Stimulated activated effector memory CD8-positive, alpha-beta T cell treated with anti-CD3 and anti-CD28 coated beads, Interleukin-12 subunit alpha, Interleukin-12 subunit beta, amount 100 ng/mL, for 72 hours (primary cell): ENCODE measurements at places on chromosomes 11 and 22.

- DNase-seq: no peak
These were observed 151.8 kb upstream of the TIMP3 start for GRCh38 chr22:32649515-32650200.

GRCh38 chr11:91840640-91841240, 383.9 kb upstream of the FAT3 start:
- no peak for DNase-seq

DNA sequence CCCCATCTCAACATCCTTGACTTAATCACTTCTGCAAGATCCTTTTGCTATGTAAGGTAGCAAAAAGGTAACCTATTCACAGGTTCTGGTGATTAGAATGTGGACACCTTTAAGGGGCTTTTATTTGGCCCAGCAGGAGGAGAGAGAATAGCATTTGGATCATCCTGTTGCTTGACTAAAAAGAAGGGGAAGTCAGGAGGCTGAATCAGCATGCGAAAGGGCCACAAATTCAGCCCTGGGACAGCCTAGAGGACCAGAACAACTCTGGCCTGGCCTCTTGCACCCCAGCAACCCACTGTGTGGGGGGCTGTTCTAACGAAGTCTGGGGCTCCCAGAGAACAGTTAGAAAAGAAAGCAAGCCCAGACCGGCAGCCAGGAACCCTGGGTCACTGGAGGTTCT, 3.2 kb upstream of the HMOX1 start:
- DNase-seq: no peak

- no peak for DNase-seq
These were observed 126.5 kb downstream of the LDLRAD3 start for GRCh38 chr11:36070213-36070953.

GRCh38 chr11:84853841-84854497, 773.2 kb downstream of the DLG2 start:
- DNase-seq: no peak

GRCh38 chr11:86047275-86047991, 21.5 kb downstream of the PICALM start:
- DNase-seq: peak; percentile 79

DNA sequence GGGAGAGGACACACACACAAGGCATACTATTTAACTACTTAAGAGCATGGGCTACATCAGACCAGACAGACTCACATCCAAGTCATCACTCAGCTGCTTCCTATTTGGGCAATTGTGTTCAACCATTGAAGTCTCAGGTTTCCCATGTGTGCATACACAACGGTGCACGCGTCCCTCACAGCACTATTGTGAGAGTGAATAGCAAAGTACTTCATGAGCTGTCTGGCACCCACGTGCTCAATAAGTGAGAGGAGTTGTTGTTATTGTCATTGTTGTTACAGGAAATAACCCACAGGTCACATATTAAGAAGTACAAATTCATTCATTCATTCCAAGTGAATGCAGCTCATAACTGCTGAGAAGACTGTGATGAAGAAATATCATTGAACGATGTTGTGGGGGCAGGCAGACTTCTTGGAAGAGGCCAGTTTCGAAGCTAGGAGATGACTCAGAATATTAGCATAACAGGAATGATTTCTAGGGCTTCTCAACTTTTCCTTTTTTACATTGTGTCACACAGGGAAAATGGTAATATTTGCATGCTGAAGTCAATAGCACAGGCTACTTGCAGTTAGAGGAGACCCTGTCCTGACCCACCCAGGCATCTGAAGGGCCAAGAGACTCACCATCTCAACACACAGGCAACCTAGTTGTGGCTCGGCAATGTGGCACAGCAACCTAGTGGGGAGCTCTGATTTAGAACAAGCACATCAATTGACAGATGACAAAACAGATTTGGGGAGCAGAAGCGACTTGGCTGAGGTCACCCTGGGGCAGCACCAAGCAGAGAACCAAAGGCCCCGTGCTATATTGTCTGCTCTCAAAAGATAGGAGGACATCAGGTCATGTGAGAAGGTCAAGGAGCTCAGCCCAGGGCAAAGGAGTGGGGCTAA, 606.0 kb downstream of the BUD13 start:
- DNase-seq: no peak

DNA sequence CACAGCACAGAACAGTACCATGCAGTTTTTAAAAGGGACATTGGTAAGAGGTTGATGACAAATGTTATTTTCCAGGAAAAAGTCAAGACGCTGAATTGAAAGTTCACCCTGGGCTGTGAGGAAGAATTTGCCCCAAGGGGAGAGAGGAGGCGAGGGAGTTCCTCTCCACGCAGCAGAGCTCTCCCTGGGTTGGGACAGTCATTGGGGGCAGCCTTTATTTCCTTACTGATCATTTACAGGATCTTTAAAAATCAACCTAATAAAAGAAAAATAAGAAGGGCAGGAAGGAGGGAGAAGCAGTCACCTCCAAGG, 49.9 kb upstream of the WNT7B start:
- DNase-seq: no peak

DNA sequence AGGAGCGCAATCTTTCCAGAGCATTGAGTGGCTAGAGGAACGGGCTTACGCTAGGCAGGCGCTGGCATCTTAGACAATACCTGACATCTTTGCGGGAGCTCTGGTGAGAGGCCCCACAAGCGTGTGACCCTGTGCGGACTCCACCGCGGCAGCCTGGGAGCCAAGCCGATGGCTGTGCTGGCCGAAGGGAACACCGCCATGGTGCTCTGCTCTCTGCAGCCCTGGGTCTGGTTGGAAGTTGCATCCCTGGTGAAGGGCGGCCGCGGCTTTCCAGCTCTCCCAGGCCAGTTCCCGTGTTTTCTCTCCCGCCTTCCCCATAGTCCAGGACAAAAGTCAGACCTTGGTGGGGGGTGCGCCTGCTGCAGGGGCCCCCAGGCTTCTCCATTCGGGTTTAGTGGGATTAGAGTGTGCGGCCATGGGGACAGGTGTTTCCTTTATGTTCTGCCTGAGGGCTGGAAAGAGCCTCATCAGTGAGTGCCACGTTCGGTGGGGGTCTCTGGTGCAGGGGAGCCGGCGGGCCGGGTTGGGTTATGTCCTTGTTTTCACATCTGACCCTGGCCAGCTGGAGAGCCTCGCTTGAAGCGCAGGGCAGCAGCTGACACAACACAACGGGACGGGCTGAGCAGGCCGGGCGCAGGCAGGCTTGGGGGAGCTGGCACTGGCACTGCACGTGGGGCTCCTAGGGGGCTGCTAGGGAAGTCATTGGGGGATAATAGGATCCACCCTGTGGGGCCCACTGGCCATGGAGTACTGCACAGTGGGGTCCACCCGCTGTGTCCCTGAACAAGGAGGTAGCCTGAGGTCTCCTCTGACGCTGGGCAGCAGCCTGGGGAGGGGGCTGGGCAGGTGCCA, 94.8 kb downstream of the KCNQ1 start:
- no peak for DNase-seq

- DNase-seq: no peak
These were observed 45.9 kb upstream of the ARFGAP3 start for GRCh38 chr22:42902875-42903510.

GRCh38 chr11:132904607-132905006, 627.7 kb downstream of the OPCML start:
- no peak for DNase-seq

DNA sequence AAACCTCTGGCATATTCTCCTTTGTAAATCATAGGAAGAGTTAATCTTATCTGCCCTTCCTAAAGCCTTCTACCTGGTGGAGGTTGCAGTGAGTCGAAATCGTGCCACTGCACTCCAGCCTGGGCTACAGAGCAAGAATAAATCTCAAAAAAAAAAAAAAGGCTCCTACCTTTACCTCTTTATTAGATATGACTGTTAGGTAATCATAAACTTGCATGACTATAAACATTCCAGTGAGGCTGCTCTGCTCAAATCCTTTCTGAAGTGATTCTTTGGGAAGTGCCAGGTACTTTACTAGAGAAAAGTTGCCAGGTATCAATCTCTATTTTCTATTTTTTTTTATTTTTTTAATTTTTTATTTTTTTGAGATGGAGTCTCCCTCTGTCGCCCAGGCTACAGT, 59.6 kb downstream of the MPPED2 start:
- no peak for DNase-seq

DNA sequence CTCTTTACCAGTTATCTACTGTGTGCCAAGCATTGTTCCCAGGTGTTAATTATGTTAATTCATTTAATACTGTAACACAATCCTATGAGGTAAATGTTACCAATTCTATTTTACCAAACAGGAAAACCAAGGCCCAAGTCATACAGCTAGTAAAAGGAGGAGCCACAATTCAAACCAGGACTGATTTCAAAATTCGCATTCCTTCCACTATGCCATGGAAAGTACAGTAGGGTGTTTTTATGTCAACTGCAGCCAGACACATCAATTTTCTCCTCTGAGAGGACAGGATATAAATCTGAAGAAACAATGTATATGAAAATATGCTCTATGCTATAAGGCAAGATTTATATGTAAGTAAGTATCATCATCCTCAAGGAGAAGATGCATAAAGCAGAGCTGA, 104.3 kb downstream of the RPL27A start:
- DNase-seq: no peak

DNA sequence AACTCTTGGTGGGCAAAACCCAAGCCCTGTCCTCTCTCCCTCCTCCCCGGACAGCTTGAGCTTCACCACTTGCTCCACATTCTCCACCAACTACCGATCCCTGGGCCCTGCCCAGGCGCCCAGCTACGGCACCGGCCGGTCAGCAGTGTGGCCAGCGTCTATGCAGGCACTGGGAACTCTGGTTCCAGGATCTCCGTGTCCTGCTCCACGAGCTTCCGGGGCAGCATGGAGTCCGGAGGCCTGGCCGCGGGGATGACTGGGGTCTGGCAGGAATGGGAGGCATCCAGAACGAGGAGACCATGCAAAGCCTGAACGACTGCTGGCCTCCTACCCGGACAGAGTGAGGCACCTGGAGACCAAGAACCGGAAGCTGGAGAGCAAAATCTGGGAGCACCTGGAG, 68.9 kb upstream of the RTL6 start:
- DNase-seq: no peak

DNA sequence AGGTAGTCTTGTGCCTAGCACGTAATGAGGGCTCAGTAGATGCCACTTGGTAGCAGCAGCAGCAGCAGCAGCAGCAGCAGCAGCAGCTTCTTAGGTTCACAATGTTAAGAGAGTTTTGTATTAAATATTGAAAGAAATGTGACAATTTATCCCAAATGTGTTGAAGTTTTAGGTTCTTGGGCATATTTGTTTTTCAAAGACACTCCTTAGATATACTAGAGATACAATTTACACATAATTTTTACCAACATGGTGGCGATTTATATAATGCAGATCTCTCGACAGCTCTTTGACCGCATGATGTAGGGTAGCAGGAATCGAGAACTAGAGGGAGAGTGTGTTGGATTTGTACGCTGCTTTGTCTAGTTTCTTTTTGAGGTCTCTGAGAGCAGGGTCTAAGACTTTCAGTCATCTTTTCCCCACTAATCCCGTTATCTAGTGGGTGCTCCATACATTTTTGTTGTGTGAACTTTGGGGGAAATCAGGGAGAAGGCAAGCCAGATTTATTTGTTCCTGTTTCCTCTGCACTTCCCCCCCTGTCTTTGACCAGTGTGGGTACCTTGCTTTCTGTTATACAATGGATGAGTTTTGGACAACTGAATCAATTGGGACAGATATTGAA, 1.4 kb downstream of the FDX1 start:
- DNase-seq: no peak

DNA sequence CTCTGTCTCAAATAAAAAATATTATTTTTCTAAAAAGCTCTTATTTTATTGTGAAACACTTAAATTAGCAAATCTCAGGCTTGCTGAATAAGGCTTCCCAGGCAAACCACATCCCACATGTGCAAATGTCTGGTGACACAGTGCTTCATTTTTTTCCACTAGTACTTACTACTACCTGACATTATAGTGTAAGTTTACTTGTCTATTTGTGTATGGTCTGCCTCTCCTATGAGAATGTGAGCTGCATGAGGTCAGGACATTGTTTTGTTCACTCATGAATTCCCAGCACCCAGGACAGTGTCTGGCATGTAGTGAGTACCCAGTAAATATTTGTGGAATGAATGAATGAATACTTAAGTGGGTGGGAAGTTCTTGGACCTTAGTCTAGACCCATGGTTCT, 103.1 kb downstream of the PTPRJ start:
- DNase-seq: no peak

DNA sequence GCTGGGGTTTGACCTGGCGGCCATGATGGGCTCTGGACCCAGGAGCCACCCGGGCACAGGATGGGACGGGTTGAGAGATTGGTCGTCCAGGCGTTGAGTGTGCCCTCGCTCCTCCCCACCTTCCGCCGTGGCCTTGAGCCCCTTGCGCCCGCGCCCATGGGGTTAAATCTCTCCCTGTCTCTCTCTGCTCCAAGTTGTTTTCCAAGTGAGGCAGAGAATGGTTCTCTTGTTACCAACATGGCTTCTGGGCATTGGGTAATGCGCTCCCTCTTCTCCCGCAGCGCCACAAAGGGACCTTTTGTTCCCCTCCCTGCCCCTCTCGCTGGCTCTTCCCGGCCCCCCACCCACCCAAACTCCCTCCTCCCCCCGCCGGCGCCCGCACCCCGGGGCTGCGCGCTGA, 18.8 kb upstream of the PICK1 start:
- no peak for DNase-seq

DNA sequence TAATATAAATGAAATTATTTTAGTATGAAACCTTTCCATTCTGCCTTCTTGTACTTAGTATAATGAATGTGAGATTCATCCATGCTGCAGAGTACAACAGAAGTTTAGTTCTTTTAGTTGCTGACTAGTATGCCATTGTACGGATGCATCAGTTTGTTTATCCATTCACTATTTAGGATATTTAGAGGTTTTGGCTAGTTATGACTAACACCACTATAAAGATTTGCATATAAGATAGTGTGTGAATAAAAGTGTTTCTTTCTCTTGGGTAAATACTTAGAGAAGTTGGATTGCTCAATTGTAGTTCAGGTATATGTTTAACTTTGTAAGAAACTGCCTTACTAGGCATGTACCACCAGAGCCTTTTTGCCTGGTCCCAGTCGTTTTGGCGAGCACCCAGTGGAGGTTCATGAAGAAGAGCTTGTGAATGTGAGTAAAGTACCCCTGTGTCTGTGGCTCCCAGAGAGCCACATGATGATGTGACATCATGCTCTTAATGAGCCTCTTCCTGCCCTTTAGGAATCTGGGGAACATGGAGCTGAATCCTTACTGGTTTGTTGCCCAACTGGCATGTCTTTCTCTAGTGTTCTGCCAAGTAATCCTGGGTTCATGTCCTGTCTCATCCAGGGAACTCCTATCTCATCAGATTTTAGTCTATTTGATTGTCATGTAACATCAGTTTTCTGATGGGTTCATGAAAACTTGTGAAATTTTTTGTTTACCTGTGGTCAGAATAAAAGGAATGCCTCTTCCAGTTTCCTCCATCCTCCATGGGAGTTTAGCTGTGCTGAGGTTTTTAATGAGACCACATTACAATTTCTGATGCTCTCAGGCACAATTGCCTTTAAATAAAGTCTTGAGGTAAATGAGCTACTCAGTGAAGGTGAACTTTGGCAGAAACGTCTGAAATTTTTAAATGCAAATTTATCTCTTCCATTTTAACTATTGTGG, 234.8 kb downstream of the CASP12 start:
- DNase-seq: no peak
